ENCODE measurements at places on chromosomes 7 and 10. TPM values are rescaled to one million over a fixed set of nuclear protein-coding genes. Genes with fewer than 3 reads are reported as not detected.

- peaks cover 11% of the 10 kb centered on the region for H3K4me1 ChIP-seq
- DNase-seq, result no peak
- no peaks in the 10 kb centered on the region for H3K27me3 ChIP-seq
- no peak overlapping the region for H3K4me3 ChIP-seq
These were observed 87.4 kb downstream of the CELF2 start for GRCh38 chr10:11104772-11105675.

DNA sequence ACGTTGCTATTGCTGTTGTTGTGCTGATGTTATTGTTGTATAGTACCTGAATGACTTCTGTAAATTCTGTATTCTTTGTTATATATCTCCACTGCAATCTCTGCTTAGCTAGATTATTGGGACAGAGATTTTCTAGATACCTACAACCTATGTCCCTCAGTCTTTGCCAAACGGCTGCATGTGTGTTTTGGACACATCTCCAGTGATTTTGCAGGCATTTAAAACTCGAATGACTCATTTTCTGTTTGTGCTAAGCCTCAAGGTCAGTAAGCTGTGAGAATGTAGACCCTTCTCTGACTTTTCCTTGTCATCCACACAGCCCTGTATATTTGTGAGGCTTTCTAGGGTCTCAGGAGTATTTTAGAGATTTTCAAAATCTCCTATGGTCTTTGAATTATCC is 410.7 kb downstream of the POM121L12 start:
- H3K27me3 ChIP-seq, result no peaks in the 10 kb centered on the region
- H3K27ac ChIP-seq, result no peak overlapping the region
- no peaks in the 10 kb centered on the region for H3K4me1 ChIP-seq
- H3K4me3 ChIP-seq, result no peak overlapping the region
- no peak for DNase-seq

Gene MCM7
- 440 TPM for total RNA-seq

DNA sequence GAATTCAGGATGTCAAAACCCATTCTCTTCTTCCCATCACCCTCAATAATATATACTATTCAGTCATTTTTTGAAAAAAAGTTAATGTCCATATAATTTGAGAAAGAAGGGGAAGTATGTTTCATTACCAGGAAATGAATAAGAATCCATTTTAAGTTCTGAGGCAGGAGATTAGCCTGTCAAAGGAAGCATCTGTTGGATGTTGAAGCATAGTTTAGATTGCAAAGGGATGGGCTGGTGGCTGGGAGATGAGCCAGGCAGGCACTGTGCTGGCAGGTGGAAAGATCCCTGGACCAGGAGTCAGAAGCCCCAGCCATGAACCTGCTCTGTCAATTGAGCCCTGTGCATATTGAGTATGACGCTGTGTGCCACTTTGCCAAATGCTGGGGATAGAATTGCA is 48.4 kb upstream of the CRTAC1 start:
- no peaks in the 10 kb centered on the region for H3K4me1 ChIP-seq
- no peaks in the 10 kb centered on the region for H3K27me3 ChIP-seq
- no peak for DNase-seq

GRCh38 chr10:99609186-99609585 is 11.1 kb downstream of the SLC25A28 start:
- peaks cover 26% of the 10 kb centered on the region for H3K36me3 ChIP-seq

GRCh38 chr7:74254129-74254857 is at the start of gene RFC2:
Gene RFC2 (minus strand): TSS chr7:74254399. CDS start chr7:74254383, 16 bp downstream.
- peak; percentile 95 for DNase-seq
- peak within 1 kb of the TSS; percentile 90 for H3K27ac ChIP-seq
- H3K36me3 ChIP-seq, result peaks cover 14% of the 10 kb centered on the region
- peak within 1 kb of the TSS; percentile 82 for H3K4me3 ChIP-seq
- H3K27me3 ChIP-seq, result no peaks in the 10 kb centered on the region
